ENCODE measurements at places on chromosomes 4 and X.

GRCh38 chr4:108303488-108304177, 134.9 kb upstream of the LEF1 start:
- no peak for DNase-seq

DNA sequence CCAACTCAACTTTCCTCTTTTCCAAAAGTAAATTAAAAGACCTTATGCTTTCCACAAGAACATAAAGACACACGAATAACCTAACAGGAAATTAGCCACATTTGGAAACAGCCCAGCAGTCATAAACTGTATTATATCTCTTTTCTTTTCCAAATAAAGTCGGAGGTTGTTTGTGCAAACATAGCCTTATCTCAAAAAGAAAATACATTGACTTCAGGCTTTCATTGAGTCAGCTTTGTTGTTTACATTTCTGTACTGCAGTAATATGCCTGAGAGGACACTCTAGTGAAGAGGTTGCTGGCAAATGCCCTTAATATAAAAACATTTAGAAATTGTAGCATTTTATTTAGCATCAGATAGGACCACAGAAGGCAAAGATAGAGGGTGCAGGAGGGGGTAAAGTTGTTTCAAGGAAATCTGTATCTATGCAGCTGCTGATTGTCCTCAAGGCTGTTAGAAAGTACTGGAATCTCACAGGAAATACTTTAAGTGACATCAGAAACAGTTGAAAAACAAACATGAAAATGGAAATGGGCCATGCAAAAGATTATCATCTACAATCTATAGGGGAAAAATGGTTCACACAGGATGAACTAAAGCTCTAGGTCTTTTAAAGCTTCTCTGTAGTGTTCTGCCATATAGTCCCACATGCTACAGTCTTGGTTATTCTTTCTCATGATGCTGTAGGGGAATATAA, 14.5 kb downstream of the LNX1 start:
- no peak for DNase-seq

GRCh38 chrX:9362363-9362928, 102.4 kb upstream of the TBL1X start:
- no peak for DNase-seq

DNA sequence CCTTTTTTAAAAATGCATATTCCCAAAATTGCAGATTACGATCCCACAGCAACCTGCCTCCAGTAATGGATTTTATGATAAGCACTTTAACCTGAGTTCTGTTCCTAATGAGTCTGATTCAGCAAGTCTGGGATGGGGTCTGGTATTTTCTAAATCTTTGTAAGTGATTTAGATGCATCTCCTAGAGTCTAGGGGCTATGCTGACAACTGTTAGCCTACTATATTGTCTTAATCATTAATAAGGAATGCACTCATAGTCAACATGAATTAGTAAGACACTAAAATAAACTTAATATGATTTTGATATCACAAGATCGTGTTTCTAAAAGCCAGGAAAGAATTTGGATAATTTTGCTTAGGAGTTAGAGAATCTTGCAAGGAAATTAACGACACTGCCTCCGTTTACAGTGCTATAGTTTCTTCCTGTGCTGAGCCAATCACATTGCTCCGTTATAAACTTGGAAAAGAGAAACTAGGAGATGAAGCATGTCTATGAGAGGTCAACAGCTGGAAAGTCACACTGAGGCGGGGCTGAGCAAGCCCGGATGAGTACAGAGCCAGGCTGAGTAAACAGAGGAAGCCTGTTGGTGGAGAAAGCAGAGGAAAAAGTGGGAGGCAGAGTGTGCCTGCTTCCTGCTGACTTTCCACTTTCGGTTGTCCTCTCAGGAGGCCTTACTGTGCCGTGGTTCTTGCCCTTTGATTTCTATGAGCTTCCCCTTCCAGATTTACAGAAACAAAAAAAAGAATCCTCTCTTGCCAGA, 5.4 kb downstream of the SCARB2 start:
- DNase-seq: no peak

DNA sequence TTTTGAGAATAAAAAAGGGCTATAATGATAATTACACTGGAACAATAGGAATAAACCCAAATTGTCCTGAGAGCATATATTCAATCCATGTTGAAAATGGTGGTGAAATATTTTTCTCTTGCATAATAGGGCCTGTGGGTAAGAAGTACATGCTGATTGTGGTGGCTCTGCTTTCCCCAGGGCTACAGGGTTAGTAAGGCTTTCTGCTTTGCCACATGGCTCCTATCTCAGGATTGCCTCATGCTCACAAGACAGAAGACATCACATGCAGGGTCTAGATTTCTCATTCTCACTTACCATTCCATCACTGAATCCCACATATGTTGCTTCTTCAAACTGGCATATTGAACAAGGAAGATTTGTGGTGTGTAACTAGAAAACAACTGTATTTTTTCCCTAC, 12.4 kb upstream of the VEGFC start:
- DNase-seq: no peak

- DNase-seq: no peak
These were observed 27.8 kb upstream of the FGFBP2 start for GRCh38 chr4:15990570-15991285.

DNA sequence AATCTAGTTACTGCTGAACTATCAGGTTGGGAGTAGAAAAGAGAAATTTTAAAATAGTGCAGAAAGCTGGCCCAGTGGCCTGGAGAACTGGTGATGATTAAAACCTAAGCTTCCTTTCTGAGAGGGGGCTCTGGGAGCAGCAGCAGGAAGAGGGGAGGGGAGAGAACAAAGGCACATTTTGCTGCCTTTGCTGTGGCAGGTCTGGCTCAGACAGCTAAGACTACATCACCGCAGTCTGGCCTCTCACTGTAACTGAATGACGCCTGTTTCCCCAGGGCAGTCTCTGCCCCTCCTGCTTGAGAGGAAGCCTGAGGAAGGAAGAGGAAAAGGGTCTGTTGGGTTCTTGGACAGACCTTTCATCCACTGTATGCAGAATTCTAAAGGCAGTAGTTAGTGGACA, 148.5 kb downstream of the FRAS1 start:
- no peak for DNase-seq

DNA sequence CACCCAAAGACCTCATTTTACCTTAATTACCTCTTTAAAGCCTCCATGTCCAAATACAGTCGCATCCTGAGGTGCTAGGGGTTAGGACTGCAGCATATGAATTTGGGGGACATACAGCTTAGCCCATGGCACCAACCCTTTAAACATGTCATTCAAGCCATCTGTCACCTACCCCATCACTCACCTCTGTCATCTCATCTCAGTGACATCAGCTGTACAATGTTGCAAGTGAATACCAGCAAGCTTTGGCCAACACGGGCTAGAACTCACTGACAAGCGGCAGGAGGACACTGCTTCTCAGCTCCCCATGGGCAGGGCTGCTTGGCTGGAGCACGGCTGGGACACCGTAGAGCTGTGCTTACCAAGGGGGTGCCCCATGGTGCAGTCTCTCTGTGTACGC, 107.5 kb downstream of the STK32B start:
- DNase-seq: no peak

DNA sequence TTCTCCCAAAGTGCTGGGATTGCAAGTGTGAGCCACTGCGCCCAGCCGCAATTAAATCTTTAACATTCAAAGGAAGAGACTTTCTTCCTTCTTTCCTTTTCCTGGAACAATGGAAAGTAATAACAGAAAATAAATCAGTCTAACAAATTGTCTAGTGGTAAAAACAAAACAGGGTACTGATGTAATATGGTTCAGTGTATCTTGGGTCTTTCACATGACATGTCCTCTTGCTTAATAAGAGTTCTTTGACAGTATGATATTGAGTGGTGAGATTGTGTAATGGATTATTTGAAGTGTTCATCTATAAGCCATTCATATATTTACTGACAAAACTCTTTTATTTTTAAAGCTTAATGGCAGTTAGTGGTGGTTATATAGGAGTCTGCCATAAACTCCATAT, 256.6 kb downstream of the SPRY1 start:
- DNase-seq: no peak

DNA sequence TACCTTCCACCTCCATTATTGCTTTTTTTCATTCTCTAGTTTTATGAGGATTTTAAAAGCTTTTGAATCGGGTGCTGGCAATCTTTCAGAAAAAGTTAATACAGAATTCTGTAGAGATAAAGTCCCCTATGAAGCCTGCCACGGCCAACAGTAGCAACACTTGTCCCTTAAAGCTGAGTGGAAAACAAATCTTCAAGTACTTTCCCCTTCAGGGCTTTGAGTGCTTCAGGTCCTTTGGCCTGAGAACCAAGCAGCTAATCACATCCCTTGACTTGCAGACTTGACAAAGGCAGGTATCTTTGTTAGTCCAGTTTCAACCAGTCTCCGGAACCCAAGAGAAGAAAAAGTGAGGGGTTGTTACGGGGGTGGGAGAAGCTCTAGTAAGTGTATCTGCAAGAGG, 144.4 kb downstream of the ATG4A start:
- DNase-seq: no peak

GRCh38 chrX:129618997-129619396, 35.8 kb downstream of the APLN start:
- DNase-seq: no peak

- no peak for DNase-seq
These were observed 89.5 kb downstream of the AASDH start for GRCh38 chr4:56297776-56298175.

- no peak for DNase-seq
These were observed 9.1 kb downstream of the CYP4V2 start for GRCh38 chr4:186200516-186200915.
